ENCODE measurements at places on chromosomes 5 and 9. TPM values are rescaled to one million over a fixed set of nuclear protein-coding genes. Genes with fewer than 3 reads are reported as not detected.

DNA sequence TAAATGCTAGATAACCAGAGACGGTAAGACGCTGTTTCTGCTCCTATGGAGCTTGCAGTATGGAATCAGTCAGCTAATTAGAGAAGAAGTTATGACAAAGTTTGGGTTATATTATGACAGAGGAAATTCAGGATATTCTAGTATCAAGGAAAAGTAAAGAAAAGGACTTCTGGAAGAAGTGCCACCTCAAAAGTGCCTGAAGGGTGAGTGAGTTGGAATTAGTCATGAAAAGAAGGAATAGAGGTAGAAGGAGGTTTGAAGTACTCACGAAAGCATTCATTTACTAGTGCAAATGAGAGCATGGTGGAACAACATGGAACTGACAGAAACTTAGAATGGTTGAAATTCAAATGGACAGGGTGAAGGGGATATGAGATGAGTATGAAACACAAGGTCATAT, 40.4 kb upstream of the MTAP start:
- no peak for DNase-seq

GRCh38 chr9:113910036-113910639, 34.0 kb downstream of the ZNF618 start:
- peak; percentile 65 for DNase-seq

Gene EXD3
- 35.6 TPM for total RNA-seq

DNA sequence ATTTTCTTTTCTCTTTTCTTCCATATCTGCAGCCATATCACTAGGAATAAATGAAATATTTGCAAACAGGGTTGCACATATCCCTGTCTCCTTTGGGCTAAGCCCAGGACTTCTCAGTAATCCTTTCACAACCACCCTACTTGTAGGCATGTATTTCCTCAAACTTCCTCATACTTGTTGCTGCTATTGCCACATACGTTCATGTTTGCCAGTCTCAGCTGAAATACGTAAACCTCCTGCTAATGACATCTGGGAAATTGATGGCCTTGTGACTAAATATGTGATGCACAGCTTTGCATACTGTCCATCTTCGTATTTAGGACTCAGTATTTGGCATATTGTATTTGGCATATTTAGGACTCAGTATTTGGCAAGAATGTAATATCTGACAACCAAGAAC, 224.6 kb downstream of the PLK2 start:
- no peak for DNase-seq

DNA sequence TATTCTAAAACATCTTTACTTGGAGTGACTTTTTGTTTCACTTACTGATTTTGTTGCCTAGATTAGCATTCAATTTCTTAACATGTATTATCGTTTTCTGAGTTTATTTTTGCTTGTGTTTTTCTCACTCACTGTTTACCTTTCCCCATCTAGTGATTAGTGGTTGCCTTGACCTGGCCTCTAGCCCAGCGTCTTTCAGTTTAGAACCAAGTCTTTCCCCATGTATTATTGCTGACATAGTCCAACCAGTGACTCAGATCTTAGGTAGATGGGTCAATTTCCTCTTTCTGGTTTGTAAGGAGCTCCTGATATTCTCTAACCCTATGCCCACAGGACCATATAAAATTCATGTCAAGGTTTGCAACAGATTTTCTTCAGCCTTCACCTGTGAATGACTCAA, 135.5 kb downstream of the PRR16 start:
- no peak for DNase-seq

- DNase-seq: no peak
These were observed 55.6 kb downstream of the CAMSAP1 start for GRCh38 chr9:135851748-135852147.

- no peak for DNase-seq
These were observed 66.7 kb upstream of the PCA3 start for GRCh38 chr9:76697554-76697953.

DNA sequence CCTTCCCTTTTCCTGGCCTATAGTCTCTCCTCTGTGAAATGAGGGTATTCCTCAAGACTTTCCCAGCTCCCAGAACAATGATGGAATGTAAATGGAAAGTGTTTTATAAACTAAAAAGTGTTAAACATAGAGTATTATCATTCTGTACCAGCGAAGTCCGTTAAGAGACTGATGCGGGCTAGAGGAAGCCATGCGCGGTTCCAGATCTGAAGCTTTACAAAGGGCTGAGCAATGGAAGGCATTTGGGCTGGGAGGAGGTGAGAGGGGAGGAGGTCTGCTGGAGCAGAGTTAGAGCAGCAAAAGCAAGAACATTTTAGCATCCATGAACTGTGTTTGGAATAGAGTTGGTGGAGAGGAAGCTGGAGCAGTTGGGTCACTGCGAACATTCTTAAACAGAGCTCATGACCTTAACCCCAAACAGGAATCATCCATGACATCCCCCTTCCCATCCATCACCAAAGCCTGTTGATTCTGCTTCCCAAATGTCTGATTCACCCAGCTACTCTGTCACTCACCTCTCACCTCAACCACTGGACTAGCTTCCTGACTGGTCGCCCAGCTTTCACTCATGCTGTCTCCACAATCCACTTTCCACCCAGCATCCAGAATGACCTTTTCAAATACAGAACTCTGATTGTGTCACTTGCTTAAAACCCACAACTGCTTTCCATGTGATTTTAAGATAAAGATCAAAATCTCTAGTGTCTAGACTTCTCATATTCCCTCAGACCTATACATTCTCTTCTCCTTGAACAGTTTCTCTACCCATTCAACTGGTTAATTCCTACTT, 37.1 kb downstream of the CDK5RAP2 start:
- no peak for DNase-seq

Gene LRSAM1
- total RNA-seq: 30.0 TPM

Gene GABRA1
- not detected for total RNA-seq

Gene ESM1
- total RNA-seq: not detected

Gene OTP
- total RNA-seq: not detected

- DNase-seq: no peak
These were observed 41.3 kb upstream of the CKMT2 start for GRCh38 chr5:81191726-81192372.

- DNase-seq: no peak
These were observed 139.1 kb downstream of the PLPPR1 start for GRCh38 chr9:101167490-101168134.

DNA sequence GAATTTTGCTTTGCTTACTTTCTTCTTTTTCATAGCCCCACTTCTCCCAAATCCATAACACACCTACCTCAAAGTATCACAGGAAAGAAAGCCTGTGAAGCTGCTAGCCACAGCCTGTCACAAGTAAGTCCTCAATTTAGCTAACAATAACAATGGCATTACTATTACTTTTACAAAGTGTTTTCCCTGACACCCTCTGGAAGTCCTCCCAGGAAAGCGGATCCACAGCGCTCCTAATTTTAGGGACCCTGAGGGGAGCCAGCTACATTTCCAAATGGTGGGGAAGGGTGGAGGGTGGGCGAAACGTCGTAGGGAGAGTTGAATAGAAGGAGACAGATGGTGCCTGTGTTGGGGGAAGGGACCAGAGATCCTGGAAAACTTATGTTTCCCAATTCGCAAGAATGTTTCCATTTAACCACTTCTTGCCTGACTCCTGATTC, 523 bp upstream of the WWC1 start:
- no peak for DNase-seq

Gene SLC25A48
- total RNA-seq: 0.49 TPM

Gene FAM221B
- total RNA-seq: not detected

DNA sequence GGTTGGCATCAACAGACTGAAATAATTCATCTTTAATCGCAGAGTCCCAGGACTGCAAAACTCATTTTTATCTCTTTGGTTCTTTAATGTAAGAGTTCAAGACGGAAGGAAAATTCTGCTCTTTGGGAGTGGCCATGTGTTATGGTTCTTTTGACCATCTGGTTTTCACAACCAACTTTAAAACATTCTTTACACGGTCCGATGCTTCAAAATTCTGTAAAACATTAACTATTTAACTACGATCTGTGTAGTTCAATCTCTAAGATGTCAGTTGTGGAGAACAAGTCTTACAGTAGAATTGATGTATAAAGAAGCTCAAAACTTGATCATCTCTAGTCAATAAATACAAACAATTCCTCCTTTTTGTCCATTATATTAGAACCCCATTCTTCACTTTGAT, 83.0 kb downstream of the CMYA5 start:
- DNase-seq: no peak

- DNase-seq: no peak
These were observed 24.7 kb downstream of the DMXL1 start for GRCh38 chr5:119095611-119096010.

Gene LEAP2
- 4.2 TPM for total RNA-seq

GRCh38 chr9:121954477-121955140, 138.5 kb downstream of the TTLL11 start:
- no peak for DNase-seq

Gene BRINP1
- 0.49 TPM for total RNA-seq

Gene CEMIP2
- 46.7 TPM for total RNA-seq

DNA sequence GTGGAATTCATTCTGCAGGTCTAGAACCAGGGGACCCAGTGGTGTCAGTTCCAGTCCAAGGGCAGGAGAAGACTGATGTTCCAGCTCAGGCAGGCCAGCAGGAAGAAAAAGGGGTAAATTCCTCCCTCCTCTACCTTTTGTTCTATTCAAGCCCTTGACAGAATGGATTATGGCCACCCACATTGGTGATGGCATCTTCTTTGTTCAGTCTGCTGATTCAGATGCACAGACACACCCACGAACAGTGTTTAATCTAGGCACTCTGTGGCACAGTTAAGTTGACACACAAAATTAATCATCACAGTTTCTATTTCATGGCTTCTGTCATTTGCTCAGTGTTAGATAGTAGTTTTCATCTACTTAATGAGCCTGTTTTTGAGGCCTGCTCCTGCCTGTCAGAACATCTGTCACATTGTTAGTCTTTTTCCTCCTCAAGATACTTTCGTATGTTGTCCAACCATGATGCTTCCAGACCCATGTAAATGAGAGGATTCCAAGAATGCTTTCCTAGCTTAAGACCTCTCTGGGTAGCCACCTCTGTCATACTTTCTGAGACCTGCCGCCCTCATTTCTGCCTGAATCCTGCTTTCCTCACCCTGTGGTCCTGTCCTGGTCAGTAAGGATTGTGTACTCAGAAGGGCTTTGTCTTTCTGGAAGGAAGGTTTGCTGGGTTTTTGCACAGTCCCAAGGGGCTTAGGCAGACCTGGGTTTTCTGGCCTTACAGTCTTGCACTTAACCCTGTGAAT, 72.5 kb downstream of the SPIN1 start:
- no peak for DNase-seq

Gene OR1Q1
- not detected for total RNA-seq

Gene WNT8A
- not detected for total RNA-seq

GRCh38 chr5:113678202-113678601, 164.7 kb downstream of the YTHDC2 start:
- DNase-seq: no peak

- no peak for DNase-seq
These were observed 134.5 kb upstream of the SPEF2 start for GRCh38 chr5:35483191-35483590.

- DNase-seq: no peak
These were observed 19.3 kb upstream of the GZMK start for GRCh38 chr5:55004729-55005128.

- no peak for DNase-seq
These were observed 503.0 kb upstream of the CD180 start for GRCh38 chr5:67699560-67699959.

GRCh38 chr9:71243951-71244350, 122.5 kb upstream of the TRPM3 start:
- no peak for DNase-seq

DNA sequence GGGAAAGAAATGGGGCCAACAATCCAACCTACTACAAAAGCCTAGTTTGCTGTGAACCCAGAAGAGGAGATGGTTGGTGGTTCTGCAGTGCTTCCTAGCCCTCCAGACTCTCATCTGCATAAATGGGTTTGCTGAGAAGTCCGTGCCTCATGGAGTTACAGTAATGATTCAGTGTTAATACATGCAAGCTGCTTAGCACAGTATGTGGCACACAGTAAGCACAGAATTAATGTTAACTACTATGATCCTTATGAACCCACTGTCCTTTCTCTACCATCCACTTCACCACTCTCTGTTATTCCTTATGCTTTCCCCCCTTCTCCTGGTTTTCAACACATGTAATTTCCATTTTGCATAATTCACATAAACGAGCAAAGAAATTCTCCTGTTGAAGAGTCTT, 100.0 kb downstream of the ACTBL2 start:
- no peak for DNase-seq

Gene ZNF608
- total RNA-seq: 20.6 TPM

- DNase-seq: no peak
These were observed 38.0 kb downstream of the MTMR12 start for GRCh38 chr5:32274548-32275395.

DNA sequence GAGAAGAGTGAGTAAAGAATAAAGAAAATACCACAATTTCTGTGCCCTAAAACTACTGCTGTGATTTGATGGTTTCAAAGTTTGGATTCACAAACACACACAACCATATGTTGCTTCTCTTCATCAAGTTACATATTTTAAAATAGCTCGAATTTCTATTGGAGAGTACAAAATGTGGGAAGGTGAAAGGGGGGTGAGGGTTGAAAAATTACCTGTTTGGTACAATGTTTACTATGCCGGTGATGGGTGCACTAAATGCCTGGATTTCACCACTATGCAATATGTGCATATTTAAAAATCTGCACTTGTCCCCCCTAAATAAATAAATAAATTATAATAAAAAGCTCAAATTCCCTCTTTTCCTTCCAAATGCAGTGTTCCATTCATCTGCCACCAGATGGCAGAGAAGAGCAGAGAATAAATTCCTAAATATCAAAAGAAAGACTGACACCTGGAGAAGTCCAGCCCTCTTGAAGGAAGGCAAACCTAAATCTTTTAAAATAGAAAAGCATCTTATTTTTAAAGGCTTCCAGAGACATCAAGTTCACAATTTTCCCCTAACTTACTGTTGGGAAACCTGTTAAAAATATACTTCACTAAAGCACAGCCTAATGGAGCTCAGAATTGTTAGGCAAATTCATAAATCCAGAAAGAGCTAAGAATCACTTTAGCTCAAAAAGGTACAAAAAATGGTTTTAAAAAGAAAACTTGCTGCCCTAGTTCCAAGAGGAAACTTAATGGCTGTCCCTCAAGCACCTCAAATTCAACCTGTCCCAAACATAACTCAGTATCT, 24.8 kb upstream of the HNRNPA0 start:
- no peak for DNase-seq

DNA sequence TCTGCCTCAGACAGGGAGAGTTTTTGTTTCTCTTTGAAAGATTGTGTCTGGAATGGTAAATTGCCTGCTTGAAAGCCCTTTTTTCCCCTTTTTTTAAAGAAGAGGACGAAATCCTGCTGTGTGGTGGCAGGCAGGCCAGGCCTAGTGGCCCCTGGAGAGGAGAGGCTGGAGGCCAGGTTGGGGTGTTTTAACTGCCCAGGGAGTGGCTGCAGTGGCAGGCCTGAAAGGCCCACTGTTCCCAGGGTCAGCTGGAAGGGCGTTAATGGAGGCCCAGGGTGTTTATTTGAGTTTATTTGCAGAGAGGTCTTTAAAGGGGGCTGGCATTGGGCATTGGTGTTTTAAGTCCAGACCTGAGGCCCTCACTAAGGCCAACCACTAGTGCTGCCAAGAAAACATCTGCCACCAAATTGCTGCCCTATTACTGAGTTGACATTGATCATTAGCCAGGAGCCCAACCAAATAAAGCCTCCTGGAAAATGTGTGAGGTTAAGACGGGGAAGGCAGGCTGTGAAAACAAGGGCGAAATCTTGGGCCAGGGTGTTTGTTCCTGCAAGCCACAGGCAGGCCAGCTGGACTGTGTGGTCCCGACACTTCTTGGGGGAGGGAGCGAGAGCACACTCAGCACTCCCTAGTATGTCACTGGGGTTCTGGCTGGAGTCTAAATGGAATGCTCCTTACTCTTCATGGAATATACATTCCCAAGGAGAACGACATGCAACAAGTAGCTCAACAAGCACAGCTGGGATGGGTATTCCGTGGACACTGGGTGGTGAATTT, 5.0 kb downstream of the JADE2 start:
- no peak for DNase-seq
